ENCODE measurements at places on chromosomes 4 and X. TPM values are rescaled to one million over a fixed set of nuclear protein-coding genes. Genes with fewer than 3 reads are reported as not detected.

GRCh38 chrX:20479896-20480295 lies 213.2 kb upstream of the RPS6KA3 start:
- H3K4me1 ChIP-seq = peaks cover 17% of the 10 kb centered on the region
- no peak overlapping the region for H3K27ac ChIP-seq
- no peaks in the 10 kb centered on the region for H3K27me3 ChIP-seq
- H3K36me3 ChIP-seq = no peaks in the 10 kb centered on the region

- H3K4me3 ChIP-seq = peak overlapping the region; percentile 82
- no peak for DNase-seq
- H3K27ac ChIP-seq = peak overlapping the region; percentile 19
- H3K4me1 ChIP-seq = peaks cover 7% of the 10 kb centered on the region
- no peaks in the 10 kb centered on the region for H3K27me3 ChIP-seq
- H3K36me3 ChIP-seq = peaks cover 10% of the 10 kb centered on the region
These were observed 1.1 kb downstream of the PJA1 start for GRCh38 chrX:69163936-69164741.

DNA sequence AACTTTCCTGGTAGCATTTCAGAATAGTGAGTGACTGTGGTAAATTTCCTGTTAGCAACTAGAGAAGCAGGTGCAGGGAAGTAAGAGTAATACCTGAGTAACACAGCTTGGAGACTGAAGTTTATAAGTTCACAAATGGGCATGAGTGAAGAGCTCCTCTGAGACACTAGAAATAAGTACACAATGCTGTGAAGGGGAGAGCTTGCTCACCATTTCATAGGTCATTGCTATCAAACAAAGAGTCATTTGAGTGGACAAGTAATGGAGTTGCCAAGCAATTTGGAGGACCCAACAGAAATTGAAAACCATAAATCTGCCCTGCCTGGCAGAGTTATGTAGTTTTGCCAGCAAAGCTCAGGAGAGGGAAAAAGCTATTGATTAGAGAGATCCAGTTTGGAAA lies 523.6 kb downstream of the TRAM1L1 start:
- no peaks in the 10 kb centered on the region for H3K36me3 ChIP-seq
- H3K4me1 ChIP-seq = peaks cover 1% of the 10 kb centered on the region
- DNase-seq = no peak
- no peak overlapping the region for H3K4me3 ChIP-seq
- H3K27me3 ChIP-seq = no peaks in the 10 kb centered on the region

DNA sequence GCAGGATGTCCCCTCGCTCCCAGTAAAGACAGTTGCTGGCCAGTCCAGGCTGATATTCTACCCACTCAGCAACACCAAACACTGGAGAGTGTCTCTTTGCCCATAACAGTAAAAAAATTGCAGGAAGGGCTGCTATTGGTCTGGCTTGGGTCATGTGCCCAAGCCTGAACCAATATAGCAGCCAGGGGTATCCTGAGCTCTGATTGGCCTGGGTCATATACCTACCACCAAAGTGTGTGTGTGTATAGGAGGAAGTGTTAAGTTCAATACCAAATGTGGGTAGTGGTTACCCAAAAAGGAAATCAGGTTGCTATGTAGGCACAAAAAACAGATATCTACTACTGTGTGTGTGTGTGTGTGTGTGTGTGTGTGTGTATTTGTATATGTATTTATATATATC lies 373.2 kb downstream of the BCOR start:
- no peak for DNase-seq
- H3K4me1 ChIP-seq = peaks cover 12% of the 10 kb centered on the region
- H3K27me3 ChIP-seq = peaks cover 65% of the 10 kb centered on the region
- no peak overlapping the region for H3K4me3 ChIP-seq
- no peaks in the 10 kb centered on the region for H3K36me3 ChIP-seq

DNA sequence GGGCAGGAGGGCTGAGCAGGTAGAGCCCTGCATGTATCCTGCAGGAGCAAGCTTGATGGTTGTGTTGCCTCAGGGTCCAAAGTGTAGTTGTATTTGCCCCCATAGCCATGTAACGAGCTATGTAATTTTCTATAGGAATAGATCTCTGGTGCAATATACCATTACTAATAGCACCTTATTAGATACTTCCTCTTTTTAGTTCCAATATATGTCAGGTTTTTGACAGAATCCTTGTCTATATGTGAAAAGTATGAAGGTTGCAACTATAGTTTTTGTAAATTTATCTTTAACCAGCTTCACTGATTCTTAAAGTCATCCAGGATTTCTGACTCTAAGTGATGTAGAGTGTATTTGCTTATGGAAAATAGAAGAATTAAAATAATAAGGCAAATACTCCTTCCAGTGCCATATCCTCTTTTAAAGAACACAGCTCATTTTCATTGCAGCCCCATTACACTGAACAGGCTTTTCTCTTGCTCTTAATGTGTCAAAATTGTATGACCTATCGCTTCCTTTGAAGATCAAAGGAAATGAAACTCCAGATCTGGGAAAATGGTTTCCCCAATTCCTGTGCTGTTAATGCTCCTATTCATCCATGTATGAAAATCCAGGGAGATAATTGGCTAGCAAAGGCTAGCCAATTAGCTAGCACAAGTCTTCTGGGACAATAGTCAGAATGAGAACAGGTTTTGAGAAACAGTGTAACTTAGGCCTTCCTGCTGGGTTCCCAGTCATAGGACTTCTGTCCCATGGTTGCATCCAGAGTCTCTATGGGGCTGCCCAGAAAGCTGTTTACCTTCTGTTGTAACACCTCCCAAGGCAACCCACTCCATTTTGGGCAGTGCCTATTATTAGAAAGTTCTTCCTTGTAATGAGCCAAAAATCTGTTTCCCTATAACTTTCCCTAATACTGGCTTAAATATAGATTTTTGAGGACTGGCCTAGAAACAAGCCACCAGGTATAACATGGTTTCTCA lies 90.6 kb downstream of the TSPAN7 start:
- H3K27me3 ChIP-seq = no peaks in the 10 kb centered on the region
- no peaks in the 10 kb centered on the region for H3K4me1 ChIP-seq
- H3K4me3 ChIP-seq = no peak overlapping the region
- no peaks in the 10 kb centered on the region for H3K36me3 ChIP-seq
- H3K27ac ChIP-seq = no peak overlapping the region

- no peak for DNase-seq
- H3K4me3 ChIP-seq = no peak overlapping the region
- H3K27me3 ChIP-seq = no peaks in the 10 kb centered on the region
- H3K36me3 ChIP-seq = no peaks in the 10 kb centered on the region
- H3K4me1 ChIP-seq = no peaks in the 10 kb centered on the region
These were observed 1379.9 kb downstream of the TECRL start for GRCh38 chr4:63029380-63029779.

GRCh38 chrX:111020283-111020682 lies 75.7 kb upstream of the PAK3 start:
- H3K27me3 ChIP-seq = no peaks in the 10 kb centered on the region
- no peak for DNase-seq
- H3K27ac ChIP-seq = no peak overlapping the region
- no peak overlapping the region for H3K4me3 ChIP-seq
- no peaks in the 10 kb centered on the region for H3K36me3 ChIP-seq

GRCh38 chr4:150784939-150785338 lies 203.0 kb downstream of the MAB21L2 start:
- no peaks in the 10 kb centered on the region for H3K4me1 ChIP-seq
- H3K4me3 ChIP-seq = no peak overlapping the region
- H3K36me3 ChIP-seq = peaks cover 16% of the 10 kb centered on the region
- H3K27me3 ChIP-seq = no peaks in the 10 kb centered on the region
- H3K27ac ChIP-seq = no peak overlapping the region

DNA sequence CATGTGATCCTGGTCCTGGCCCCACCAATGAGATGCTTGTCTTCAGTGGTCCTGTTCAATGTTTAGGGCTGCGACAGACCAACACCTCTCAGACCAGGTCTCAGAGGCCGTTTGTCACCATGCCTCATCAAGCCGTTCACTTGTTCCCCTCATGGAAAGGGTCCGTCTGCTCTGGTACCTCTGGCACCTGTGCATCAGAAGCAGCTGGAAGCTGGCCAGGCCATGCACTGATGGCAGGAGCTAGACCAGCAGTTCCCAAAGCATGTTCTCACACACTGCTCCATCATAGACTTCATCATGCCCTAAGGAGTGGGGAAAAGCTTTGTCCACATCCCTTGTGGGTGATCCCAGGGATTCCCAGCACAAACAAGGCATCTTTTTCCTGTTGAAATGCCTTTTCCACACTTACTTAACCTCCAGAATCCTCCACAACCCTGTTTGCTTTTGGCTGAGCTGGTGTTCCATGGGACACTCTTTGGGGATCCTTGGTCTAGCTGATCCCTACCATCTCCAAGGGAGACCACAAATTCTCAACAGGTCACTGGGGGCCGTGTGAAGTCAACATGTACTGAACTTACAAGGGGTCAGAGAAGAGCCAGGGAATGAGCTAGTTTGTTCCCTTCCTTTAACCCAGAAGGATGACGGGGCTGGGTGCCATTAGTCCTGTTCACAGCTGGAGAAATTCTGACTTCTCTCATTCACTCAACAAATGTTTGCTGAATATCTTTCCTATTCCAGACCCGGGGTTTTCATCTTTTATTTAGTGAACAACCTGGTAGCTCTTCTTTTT lies 21.8 kb downstream of the SH3TC1 start:
- no peak overlapping the region for H3K27ac ChIP-seq
- H3K4me3 ChIP-seq = no peak overlapping the region
- DNase-seq = no peak
- no peaks in the 10 kb centered on the region for H3K27me3 ChIP-seq
- H3K4me1 ChIP-seq = peaks cover 10% of the 10 kb centered on the region
- H3K36me3 ChIP-seq = no peaks in the 10 kb centered on the region

DNA sequence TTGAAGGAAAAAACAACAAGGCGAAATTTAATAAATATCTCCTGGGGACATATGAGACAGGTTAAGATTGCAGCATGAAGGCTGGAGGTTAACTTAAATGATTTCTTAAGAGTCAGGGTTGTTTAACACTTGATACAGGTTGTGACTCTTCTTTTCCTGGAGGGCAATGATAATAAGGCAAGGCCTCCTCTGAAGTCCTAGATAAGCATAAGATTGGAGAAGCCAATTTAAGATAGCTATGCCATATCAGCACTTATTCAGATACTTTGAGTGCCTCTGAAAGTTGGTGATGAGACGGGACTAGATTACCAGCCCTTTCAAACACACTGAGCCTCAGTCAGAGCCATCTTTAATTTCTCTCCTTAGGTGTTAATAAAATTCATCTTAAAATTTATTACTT lies 350.8 kb downstream of the FBXO8 start:
- H3K36me3 ChIP-seq = no peaks in the 10 kb centered on the region
- peaks cover 47% of the 10 kb centered on the region for H3K27me3 ChIP-seq
- H3K4me3 ChIP-seq = no peak overlapping the region

DNA sequence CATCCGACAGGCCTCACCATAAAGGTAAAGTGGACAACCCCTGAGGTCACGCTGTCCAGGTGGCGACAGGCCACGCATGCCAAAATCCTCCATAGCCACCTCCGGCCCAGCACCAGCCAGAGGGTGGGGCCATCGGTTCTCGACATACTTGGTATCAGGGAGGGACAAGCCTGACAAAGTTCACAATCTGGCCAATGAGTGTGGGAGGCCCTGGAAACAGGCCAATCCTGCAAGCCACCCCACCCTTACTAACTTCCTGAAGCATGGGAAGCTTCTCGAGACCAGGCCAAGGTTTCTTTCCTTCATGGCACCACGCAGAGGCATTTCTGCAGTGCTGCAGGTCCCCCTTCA lies 73.8 kb downstream of the MTMR1 start:
- DNase-seq = no peak
- H3K27ac ChIP-seq = no peak overlapping the region
- H3K27me3 ChIP-seq = no peaks in the 10 kb centered on the region
- peaks cover 7% of the 10 kb centered on the region for H3K36me3 ChIP-seq
- no peak overlapping the region for H3K4me3 ChIP-seq

DNA sequence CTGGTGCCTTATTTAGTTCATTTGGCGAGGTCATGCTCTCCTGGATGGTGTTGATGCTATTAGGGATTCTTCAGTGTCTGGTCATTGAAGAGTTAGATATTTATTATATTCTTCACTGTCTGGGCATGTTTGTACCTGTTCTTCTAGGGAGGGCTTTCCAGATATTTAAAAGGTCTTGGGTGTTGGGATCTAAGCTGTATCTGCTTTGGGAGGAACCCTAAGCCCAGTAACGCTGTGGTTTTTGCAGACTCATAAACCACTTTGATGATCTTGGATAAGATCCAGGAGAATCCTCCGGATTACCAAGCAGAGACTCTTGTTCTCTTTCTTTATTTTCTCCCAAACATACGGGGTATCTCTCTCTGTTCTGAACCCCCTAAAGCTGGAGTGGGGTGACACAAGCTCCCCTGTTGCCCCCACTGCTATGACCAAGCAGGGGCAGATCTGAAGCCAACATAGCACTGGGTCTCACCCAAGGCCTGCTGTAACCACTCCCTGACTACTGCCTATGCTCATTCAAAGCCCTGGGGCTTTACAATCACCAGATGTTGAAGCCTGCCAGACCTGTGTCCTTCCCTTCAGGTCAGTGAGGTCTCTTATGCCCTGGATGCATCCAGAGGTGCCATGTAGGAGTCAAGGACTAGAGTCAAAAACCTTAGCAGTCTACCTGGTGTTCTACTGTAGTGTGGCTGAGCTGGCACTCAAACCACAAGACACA lies 187.6 kb downstream of the GUCY2F start:
- no peaks in the 10 kb centered on the region for H3K27me3 ChIP-seq
- no peak for DNase-seq
- no peak overlapping the region for H3K4me3 ChIP-seq

DNA sequence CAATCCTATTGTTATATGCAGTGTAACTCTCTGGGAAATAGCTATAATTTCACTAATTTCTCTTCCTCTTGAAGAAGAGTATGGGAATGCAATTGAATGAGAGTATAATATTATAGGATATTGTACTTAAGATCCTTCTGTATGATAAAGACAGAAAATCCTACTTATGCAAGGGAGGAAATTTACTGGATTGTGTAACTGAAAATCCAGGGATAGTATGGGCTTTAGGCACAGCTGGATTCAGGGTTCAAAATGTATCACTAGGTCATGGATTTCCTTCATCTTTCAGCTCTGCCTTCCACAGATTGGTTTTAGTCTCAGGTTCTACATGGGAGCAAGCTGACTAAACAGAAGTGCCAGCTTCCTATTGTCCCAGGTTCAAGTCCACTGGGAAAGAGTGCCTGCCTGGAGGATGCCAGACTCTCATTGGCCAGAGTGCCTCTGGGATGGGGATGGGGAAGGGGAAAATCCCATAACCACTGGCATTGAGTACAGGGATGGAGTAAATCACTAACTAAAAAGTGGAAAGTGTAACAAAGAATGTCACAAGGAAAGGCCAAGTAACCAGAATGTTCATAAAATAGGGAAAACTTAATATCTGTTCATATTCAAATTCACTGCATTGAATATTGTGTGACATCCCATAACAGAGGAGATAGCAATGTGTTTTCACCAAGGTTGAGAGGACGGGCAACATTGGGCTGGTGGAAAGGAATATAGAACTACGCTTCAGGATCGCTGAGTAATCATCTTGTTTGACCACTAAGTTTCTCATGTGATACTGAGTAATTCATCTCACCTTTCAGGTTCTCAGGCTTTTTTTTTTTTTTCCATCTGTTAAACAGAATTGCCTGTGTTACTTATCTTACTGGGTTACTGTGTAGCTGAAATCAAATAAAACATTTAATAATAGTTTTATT lies 75.7 kb downstream of the ANXA3 start:
- H3K27ac ChIP-seq = peak overlapping the region; percentile 93
- no peaks in the 10 kb centered on the region for H3K36me3 ChIP-seq
- peak overlapping the region; percentile 6 for H3K4me3 ChIP-seq
- peaks cover 42% of the 10 kb centered on the region for H3K4me1 ChIP-seq
- no peak for DNase-seq
- no peaks in the 10 kb centered on the region for H3K27me3 ChIP-seq

Gene SMIM10
- 2.2 TPM for total RNA-seq

Gene REPS2
- total RNA-seq = 2.6 TPM

Gene CD40LG
- not detected for total RNA-seq

Gene MMRN1
- 1.7 TPM for total RNA-seq
